ENCODE measurements at places on chromosomes 7 and 10. TPM values are rescaled to one million over a fixed set of nuclear protein-coding genes. Genes with fewer than 3 reads are reported as not detected.

The RBP3 gene
- not detected for total RNA-seq

The AP5Z1 gene
- 110 TPM for total RNA-seq

GRCh38 chr10:14658331-14659127 is 116.2 kb downstream of the FAM107B start:
- DNase-seq = no peak
- peak overlapping the region; percentile 58 for H3K27ac ChIP-seq
- H3K27me3 ChIP-seq = no peaks in the 10 kb centered on the region
- no peak overlapping the region for H3K4me3 ChIP-seq
- no peaks in the 10 kb centered on the region for H3K36me3 ChIP-seq

The LGI1 gene
- not detected for total RNA-seq

The LLCFC1 gene
- total RNA-seq = not detected

The ANKRD30A gene
- total RNA-seq = not detected
